ENCODE measurements at places on chromosomes 13 and 19. TPM values are rescaled to one million over a fixed set of nuclear protein-coding genes. Genes with fewer than 3 reads are reported as not detected.

DNA sequence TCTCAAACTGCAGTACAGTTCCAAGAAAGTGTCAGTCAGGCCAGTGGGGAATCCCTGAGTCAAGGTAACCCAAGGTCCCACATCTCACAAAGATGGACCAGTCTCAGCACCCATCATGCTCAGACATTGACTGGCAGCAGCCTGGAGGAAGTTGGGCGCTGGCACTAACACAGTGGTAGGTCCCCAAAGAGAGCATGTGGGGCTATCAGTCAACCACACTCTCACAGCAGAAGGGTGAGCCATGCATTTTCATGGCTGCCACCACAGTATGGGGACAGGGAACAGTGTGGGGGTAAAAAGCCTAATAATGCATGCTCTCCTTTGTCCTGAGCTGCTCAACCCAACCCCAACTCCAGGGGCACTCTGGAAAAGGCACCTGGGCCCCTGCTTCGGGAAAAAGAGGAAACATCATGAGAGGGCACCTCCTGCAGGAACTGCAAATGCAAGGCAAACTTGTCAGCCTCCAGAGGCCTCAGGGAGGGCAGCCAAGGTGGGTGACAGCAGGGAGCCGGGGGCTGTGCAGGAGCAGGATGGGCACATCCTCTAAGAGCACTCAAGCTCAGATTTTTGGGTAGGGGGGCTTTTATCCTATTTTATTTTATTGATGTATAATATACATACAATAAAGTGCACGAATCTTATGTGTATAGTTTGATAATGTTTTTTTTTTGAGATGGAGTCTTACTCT is 9.5 kb upstream of the PLEKHF1 start:
- no peak overlapping the region for H3K4me3 ChIP-seq
- H3K36me3 ChIP-seq: no peaks in the 10 kb centered on the region
- DNase-seq: no peak
- no peaks in the 10 kb centered on the region for H3K4me1 ChIP-seq

DNA sequence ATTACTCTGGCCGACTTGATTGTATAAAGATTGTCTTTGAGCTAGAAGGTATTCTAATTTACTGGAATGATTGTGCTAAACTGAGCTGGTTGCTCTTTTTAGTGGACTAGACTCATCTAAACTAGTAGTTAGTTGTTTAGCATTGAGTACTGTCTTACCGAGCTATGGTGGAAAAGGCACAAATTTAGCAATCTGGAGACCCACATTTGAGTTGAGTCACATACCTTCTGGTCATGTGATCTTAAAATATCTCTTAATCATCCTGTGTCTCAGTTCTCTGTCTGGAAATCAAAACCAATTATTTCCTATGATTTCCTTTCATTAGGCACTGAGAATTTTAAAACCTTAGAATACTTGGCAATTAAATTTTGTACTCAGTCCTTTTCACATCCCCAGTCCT is 349.5 kb downstream of the IRS2 start:
- H3K4me1 ChIP-seq: no peaks in the 10 kb centered on the region
- H3K4me3 ChIP-seq: no peak overlapping the region
- no peak overlapping the region for H3K27ac ChIP-seq
- DNase-seq: no peak
- H3K36me3 ChIP-seq: no peaks in the 10 kb centered on the region
- no peaks in the 10 kb centered on the region for H3K27me3 ChIP-seq

DNA sequence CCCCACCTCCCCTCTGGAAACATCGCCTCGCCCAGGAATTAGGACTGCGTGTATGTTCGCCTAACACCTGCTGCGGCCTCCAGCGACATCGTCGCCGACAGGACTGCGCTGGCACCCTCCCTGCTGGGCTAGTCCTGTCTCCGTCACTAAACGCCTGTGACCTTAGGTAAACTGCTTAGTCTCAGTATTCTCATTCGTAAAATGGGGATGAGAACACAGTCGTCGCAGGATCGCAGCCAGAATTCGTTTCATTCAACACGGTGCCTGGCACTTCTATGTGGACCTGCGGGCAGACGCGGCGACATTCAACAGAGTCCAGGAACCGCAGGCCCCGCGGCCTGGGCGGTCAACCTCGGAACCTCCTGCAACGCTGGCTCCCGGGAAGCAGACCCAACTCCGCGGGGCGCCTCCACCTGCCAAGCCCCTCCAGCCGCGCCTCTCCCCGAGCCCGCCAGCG is 485 bp downstream of the CRYL1 start:
- no peaks in the 10 kb centered on the region for H3K36me3 ChIP-seq
- peak overlapping the region; percentile 84 for H3K4me3 ChIP-seq
- DNase-seq: no peak
- H3K27ac ChIP-seq: peak overlapping the region; percentile 62
- no peaks in the 10 kb centered on the region for H3K27me3 ChIP-seq

DNA sequence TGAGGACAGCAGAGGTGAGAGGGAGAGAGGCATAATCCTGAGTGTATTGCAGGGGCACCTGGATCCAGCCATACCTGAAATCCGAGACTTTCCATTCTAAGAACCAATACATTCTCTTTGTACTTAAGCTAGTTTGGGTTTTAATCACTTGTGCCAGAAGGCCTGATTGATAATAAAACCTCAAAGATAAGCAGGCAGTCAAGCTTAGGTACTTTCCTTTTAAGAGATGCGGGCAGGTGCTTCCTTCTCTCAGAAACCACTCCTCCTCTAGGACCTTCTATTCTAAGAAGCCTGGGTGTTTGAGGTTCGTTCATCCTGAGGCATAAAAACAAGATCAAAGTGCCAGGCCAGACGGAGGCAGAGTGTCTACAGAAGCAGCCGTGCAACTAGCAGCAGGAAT is 22.2 kb downstream of the FAM187B start:
- DNase-seq: no peak
- H3K4me1 ChIP-seq: no peaks in the 10 kb centered on the region
- H3K36me3 ChIP-seq: no peaks in the 10 kb centered on the region
- no peak overlapping the region for H3K27ac ChIP-seq

GRCh38 chr13:78129823-78130222 is 211.2 kb upstream of the EDNRB start:
- no peaks in the 10 kb centered on the region for H3K4me1 ChIP-seq
- H3K27me3 ChIP-seq: peaks cover 6% of the 10 kb centered on the region
- H3K36me3 ChIP-seq: no peaks in the 10 kb centered on the region
- no peak overlapping the region for H3K4me3 ChIP-seq
- no peak overlapping the region for H3K27ac ChIP-seq
- no peak for DNase-seq

DNA sequence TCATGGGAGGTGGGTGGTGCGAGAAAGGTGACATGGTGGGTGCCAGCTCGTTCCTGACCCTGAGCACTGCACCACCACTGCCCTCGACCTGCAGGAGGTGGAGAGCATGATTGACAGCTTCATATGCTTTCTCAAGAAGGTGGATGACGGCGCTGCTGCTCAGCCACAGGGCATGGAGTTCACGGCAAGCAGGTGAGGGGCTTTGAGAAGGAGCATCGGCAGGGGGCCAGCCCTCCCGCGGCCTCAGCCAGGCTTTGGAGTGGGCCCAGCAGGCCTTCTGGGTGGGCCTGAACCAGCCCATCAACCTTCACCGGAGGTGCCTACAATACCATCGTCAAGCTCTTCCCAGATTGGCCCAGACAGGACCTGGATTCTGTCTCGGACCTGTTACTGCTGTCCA is 18.9 kb upstream of the ZNF14 start:
- no peak overlapping the region for H3K4me3 ChIP-seq
- no peak for DNase-seq
- H3K27ac ChIP-seq: no peak overlapping the region
- no peaks in the 10 kb centered on the region for H3K36me3 ChIP-seq
- H3K4me1 ChIP-seq: no peaks in the 10 kb centered on the region

DNA sequence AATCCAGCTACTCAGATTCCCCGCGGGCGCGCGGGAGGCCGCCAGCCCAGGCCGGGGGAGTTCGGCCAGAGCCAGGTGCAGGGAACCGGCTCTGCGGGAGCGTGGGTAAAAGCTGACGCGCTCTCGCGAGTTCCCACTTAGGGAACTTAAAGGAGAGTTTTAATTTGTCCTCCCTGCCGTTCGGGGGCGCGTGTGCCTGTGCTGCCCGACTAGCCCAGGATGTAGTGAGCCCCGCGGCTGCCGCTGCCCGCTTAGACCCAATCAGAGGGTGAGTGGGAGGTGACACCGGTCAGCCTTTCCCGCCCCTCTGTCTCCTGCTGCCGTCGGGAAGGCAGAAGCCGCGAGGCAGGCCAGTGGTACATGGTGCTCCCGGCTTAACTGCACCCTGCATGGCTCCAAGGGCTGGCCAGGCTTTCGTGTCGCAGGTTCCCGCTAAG is 36.0 kb upstream of the NEK3 start:
- H3K4me3 ChIP-seq: peak overlapping the region; percentile 99
- no peak overlapping the region for H3K27ac ChIP-seq
- no peaks in the 10 kb centered on the region for H3K4me1 ChIP-seq
- no peaks in the 10 kb centered on the region for H3K36me3 ChIP-seq
- no peaks in the 10 kb centered on the region for H3K27me3 ChIP-seq
- DNase-seq: peak; percentile 68

GRCh38 chr13:97797553-97797952 is 155.9 kb upstream of the IPO5 start:
- no peaks in the 10 kb centered on the region for H3K4me1 ChIP-seq
- H3K36me3 ChIP-seq: no peaks in the 10 kb centered on the region

DNA sequence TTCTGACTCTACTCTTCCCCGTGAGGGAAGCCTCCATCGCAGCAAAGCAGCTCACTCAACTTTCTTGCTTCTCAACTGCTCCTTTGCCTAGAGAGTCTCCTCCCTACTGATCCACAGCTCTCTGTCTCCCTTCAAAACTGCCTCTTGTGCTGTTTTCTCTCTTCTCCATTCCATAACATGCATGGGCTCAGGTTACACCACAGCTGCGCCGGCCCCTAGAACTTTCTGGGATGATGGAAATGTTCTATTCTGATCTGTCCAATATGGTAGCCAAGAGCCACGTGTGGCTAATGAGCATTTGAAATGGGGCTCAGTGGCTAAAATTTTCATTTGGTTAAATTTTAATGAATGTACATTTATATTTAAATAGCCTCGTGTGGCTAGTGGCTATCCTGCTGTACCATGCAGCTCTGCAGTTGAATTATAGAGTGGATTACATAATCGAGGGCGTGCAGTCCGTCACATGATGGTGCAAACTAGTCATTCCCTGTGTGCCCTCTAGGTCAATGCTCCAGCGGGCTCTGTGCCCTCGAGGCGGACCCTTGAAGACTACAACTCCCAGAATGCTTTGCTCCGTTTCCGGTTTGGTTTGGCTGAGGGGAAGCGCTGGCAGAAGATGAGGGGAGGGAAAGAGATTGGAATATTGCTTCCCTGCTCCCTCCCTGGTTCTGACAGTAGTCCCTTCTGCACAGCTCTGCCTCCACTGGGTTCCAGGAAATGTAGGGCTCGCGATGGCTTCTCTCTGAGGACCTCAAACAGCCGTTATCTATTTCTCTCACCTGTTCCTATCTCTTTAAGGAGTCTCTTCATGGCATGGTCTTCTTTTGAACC is 109.8 kb downstream of the CACNA1A start:
- H3K36me3 ChIP-seq: no peaks in the 10 kb centered on the region
- peak; percentile 56 for DNase-seq
- H3K4me3 ChIP-seq: no peak overlapping the region
- no peaks in the 10 kb centered on the region for H3K27me3 ChIP-seq
- peaks cover 25% of the 10 kb centered on the region for H3K4me1 ChIP-seq

- H3K4me3 ChIP-seq: no peak overlapping the region
- no peaks in the 10 kb centered on the region for H3K27me3 ChIP-seq
- no peak overlapping the region for H3K27ac ChIP-seq
- no peaks in the 10 kb centered on the region for H3K36me3 ChIP-seq
Observed at GRCh38 chr19:3073931-3074595, 11.8 kb upstream of the TLE5 start.

DNA sequence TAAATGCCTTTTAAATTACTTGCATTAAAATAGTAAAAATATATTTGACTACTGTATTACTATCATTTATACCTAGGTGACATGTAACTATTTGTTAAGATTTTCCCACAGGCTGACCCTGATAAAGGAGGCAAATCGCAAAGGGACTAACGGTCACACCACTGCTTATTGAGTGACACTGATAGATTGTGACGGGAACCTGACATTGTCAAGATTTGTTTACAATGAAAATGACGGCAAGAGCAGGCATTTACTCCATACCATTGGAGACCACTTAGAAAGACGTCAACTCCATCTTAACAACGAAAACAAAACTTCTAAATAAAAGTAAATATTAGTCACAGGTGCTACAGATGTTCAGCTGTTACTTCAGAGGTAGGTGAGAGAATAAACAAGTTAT is 289.0 kb downstream of the DACH1 start:
- no peaks in the 10 kb centered on the region for H3K36me3 ChIP-seq
- H3K27ac ChIP-seq: no peak overlapping the region
- no peak overlapping the region for H3K4me3 ChIP-seq
- no peaks in the 10 kb centered on the region for H3K27me3 ChIP-seq
- H3K4me1 ChIP-seq: no peaks in the 10 kb centered on the region

- DNase-seq: no peak
- no peaks in the 10 kb centered on the region for H3K36me3 ChIP-seq
- no peak overlapping the region for H3K27ac ChIP-seq
- H3K4me1 ChIP-seq: no peaks in the 10 kb centered on the region
- no peaks in the 10 kb centered on the region for H3K27me3 ChIP-seq
- no peak overlapping the region for H3K4me3 ChIP-seq
Observed at GRCh38 chr13:60227158-60227557, 63.4 kb upstream of the DIAPH3 start.

GRCh38 chr13:27168906-27169657 is 2.5 kb downstream of the USP12 start:
- peaks cover 17% of the 10 kb centered on the region for H3K4me1 ChIP-seq
- H3K27me3 ChIP-seq: no peaks in the 10 kb centered on the region
- H3K4me3 ChIP-seq: no peak overlapping the region
- no peak for DNase-seq
- H3K36me3 ChIP-seq: no peaks in the 10 kb centered on the region

DNA sequence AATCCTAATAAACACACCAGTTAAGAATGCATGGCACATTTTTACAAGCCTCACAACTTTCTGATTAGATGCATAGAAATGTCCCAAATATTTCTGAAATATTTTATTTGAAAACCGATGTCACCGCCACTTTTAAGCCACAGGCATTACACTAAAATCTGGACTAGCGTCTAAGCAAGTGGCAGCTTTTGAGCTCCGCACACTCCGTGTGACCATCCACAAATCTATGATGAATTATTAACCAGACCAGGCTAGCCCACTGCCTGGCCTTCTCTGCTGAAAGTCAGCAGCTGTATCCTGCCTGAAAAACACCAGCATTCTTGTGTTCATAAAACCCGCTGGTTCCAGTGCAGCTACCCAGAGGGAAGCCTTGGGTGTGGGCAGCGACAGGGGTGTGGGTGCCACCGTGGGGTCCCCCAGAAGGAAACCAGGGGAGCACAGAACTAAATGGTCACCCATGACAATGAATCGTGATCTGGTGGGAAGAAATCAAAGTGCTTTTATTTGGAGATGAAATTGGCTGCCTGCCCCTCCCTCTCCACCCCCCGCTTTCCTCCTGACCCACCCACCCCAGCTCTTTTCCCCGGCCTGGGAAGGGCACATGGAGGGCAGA is 13.8 kb downstream of the RASA3 start:
- H3K27me3 ChIP-seq: no peaks in the 10 kb centered on the region
- peaks cover 4% of the 10 kb centered on the region for H3K36me3 ChIP-seq
- DNase-seq: peak; percentile 75
- H3K4me1 ChIP-seq: peaks cover 67% of the 10 kb centered on the region
- H3K27ac ChIP-seq: peak overlapping the region; percentile 99

GRCh38 chr13:37198629-37199028 is 93.2 kb upstream of the CSNK1A1L start:
- H3K27me3 ChIP-seq: no peaks in the 10 kb centered on the region
- H3K27ac ChIP-seq: peak overlapping the region; percentile 55
- no peak for DNase-seq

GZMM gene
- total RNA-seq: 0.70 TPM

INAFM1 gene
- 23.6 TPM for total RNA-seq

GFY gene
- total RNA-seq: not detected

DNAAF3 gene
- 1.8 TPM for total RNA-seq

CBY2 gene
- not detected for total RNA-seq

ISYNA1 gene
- total RNA-seq: 153 TPM

ZNF471 gene
- 0.26 TPM for total RNA-seq

OR7C2 gene
- total RNA-seq: not detected

GDF15 gene
- total RNA-seq: 20.5 TPM
